Astrocyte of the hippocampus (primary cell): ENCODE measurements at places on chromosomes 11 and 22.

GRCh38 chr11:28773606-28774005, 665.4 kb downstream of the METTL15 start:
- DNase-seq: no peak

GRCh38 chr22:32836280-32837123, 35.0 kb downstream of the TIMP3 start:
- peak; percentile 31 for DNase-seq

DNA sequence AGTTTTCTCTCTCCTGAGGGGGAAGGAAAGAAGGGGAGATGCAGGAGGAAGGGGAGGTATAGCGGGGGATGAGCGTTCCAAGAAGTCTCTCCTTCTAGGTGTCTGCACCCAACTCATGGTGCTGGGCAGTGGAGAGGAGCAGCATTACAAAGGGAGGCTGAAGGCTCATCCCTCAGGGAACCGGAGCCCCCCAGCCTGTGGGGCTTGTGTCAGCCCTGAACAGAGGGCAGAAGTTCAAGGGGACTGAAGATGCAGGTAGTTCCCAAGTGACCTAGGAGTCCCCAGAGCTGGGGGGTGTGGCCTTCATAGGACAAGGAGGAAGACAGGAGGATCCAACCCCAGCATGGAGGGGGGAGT, 1.8 kb downstream of the C11orf68 start:
- DNase-seq: no peak

- DNase-seq: no peak
These were observed 3.1 kb downstream of the NAA40 start for GRCh38 chr11:63941901-63942300.

GRCh38 chr22:38835888-38836301, 7.9 kb downstream of the NPTXR start:
- DNase-seq: peak; percentile 85

GRCh38 chr22:36741204-36741793, 34.6 kb downstream of the IFT27 start:
- DNase-seq: no peak

DNA sequence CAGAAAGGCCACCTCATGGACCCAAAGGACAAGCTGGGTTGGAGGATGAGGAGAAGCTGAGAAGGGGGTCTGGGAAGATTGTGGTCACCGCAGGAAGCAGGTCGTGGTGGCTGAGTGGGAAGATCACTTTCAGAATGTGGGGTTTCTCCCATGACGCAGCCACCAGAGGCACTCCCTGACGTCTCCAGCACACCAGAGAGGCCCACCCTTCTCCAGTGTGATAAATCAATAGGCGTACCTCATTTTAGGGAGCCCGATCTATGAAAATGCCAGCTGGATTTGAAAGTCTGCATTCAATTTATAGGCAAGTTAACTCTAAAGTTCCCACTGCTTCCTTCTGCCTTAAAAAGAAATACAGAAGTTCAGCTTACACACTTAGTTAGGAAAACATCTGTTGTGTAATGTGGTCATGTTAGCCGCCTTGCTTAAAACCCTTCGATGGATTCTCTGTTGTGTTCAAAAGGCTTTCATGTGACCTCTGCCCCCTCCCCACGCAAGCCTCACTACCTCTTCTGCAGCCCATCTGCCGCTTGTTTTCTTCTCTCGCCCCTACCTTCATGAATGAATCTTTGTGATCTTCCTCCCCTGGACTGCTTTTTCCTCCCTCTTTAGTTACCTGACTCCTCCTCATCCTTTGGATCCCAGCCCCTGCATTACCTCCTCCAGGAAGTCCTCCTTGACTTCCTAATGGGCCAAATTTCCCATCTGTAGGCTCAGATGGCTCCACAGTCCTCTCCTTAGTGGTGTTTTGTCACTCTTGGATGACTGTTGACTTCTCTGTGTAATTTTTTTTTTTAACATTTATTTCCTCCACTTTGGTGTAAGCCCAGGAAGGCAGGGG, 10.7 kb downstream of the TSPAN18 start:
- DNase-seq: no peak

DNA sequence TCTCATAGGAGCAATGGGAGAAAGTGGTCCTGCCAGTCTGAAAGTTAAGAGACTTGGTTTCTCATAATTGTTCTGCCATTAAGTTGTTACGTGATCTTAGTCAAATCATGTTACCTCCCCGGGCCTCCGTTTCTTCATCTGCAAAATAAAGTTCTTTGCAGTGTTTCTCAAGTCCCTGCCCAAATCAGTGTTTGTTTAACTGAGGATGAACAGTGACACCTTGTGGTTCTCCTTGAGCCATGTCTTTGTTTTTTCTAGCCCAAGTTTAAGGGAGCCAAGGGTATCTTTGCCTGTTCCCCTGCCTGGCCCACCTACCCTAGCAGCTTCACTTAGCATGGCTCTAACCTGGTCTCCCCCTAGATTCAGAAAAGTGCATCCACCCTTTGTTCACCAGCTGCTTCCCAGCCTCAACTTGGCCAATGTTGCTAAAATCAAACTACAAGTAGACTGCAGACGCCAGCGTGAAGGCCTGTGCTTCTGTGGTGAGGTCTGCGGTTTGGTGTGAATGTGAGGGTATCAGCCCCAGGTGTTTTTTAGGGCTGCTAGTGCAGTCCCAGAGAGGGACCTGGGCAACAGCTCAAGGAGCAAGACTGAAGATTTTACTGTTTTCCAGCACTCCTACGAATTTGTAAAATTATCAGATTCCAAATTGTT, 35.5 kb downstream of the FZD4 start:
- peak; percentile 83 for DNase-seq
